Fibroblast of upper back skin (primary cell): ENCODE measurements at places on chromosomes 11 and 22.

DNA sequence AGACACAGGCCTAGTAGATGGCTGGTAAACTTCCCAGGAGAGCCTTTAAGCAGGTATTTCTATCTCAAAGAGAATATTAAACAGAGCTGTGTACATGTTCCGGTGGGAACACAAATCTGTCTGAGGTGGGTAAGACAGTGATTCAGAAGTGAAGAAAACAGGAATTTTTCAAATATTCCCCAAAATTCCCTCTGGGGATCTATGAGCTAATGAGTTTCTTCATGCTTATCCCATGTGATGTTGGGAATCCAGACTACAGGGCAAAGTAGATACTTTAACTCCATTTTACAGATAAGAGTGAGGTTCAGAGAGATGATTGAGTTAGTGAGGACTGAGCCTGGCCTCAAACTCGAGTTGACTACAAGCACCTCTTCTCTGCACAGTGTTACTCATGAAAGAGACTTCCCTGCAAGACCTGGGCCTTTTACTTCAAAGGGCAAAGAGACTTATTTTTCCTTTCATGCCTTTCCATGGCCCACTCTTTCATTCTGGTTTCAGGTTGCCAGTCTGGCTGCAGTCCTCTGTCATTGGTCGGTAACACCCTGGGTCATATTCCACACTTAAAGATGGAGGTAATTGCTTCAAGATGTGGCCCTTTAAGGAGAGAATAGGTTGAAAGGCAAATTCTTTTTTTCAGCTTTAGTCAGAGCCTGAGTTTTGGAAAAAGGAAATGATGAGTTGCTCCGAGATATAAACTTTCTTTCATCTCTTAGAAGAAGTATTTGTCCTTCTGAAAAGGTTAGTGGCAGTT lies 70.1 kb downstream of the CYB5R2 start:
- peak; percentile 76 for DNase-seq

GRCh38 chr11:36426226-36426848 lies 83.7 kb downstream of the TRAF6 start:
- peak; percentile 12 for DNase-seq

GRCh38 chr11:129723761-129724162 lies 91.9 kb upstream of the TMEM45B start:
- no peak for DNase-seq

DNA sequence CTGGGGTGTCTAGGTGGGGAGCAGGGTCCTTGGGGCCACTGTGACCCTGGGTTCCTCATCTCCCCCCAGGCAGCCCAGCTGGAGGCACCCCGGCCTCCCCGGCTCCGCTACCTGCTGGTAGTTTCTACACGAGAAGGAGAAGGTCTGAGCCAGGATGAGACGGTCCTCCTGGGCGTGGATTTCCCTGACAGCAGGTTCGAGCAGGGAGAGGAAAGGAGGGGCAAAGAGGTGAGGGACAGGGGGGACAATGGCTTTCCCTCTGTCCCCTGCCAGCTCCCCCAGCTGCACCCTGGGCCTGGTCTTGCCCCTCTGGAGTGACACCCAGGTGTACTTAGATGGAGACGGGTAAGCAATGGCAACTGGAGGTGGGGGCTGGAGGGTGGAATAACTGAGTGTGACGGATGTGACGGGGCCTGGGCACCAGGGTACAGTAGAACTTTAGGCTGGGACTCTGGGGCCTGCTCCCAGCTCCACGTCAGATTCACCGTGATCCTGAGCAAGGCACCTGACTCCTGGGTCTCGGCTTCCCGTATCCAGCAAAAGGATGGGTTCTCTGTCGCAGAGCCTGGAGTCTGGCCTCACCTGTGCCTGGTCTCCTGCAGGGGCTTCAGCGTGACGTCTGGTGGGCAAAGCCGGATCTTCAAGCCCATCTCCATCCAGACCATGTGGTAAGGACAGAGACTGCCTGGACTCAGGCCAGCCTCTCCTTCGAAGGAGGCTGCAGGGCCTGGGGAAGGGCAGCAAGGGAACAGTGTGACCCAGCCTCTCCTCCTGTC lies 3.6 kb downstream of the SSH3 start:
- DNase-seq = no peak

DNA sequence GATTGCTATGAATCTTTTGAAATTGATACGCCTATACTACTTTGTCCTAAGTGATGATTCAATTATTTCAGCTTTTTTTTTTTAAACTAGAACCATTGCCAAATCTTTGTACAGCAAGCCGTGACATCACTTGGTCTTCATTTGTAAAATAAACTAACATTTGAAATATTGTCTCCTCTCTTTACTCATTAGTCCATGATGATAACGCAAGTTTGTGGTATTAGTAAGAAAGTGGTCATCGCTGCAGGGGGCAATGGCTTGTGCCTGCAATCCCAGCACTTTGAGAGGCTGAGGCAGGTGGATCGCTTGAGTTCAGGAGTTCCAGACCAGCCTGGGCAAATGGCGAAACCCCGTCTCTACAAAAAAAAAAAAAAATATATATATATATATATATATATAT lies 12.9 kb upstream of the ARHGAP42 start:
- no peak for DNase-seq

- peak; percentile 88 for DNase-seq
Observed at GRCh38 chr11:86735451-86736290, 63.3 kb upstream of the ME3 start.

GRCh38 chr11:69000831-69001242 lies 12.2 kb downstream of the MRGPRF start:
- peak; percentile 74 for DNase-seq

- no peak for DNase-seq
Observed at GRCh38 chr22:49483946-49484345, 343.7 kb downstream of the BRD1 start.

- DNase-seq = peak; percentile 9
Observed at GRCh38 chr22:24054356-24054755, 43.3 kb downstream of the CABIN1 start.

GRCh38 chr11:8383627-8384026 lies 119.9 kb upstream of the LMO1 start:
- DNase-seq = no peak

DNA sequence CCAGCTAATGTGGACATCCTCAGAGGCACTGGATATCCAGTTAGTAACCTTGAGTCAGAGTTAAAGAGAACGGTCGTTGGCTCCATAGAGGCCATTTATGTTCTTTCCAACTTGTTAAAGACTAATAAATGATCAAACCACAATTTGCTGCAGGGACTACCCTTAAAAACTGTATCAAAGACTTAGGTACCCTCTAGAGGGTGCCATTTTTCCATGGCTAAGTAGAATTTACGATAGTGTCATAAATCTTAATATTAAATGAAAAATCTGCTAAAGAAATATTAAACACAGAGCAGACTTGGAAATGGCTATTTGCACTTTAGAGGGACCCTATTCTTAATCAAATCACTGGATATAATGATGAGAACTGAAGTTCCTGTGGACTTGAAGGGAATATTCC lies 685.2 kb upstream of the CHORDC1 start:
- peak; percentile 4 for DNase-seq

- DNase-seq = peak; percentile 3
Observed at GRCh38 chr11:45537614-45538013, 127.8 kb downstream of the CHST1 start.
